C1 segment of cervical spinal cord (tissue), 14 donors: ENCODE measurements at places on chromosomes 12 and 14.
A peak's percentile ranks its signal among the peaks of the same experiment; 100 is the strongest.

DNA sequence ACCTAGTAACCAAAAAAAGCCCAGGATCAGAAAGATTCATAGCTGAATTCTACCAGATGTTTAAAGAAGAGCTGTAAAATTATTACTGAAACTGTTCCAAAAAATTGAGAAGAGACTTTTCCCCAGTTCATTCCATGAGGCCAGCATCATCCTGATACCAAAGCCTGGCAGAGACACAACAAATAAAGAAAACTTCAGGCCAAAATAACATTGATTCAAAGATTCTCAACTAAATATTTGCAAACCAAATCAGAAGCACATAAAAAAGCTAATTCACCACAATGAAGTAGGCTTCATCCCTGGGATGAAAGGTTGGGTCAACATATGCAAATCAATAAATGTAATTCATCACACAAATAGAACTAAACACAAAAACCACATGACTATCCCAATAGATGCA, 151.2 kb downstream of the PLCZ1 start:
- DNase-seq = no peak

DNA sequence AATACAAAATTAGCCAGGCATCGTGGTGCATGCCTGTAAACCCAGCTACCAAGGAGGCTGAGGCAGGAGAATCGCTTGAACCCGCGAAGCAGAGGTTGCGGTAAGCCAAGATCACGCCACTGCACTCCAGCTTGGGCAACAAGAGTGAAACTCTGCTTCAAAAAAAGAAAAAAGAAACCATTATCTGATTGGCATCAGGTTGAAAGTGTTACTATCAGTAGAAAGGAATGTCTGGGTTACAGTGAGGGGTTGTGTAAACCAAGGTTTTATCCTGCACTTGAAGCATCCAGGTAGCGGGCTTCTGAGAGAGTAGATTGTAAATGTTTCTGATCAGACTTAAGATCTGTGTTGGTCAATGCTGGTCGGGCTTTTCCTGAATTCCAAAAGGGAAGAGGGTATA, 14.1 kb upstream of the OXA1L start:
- no peak for DNase-seq

GRCh38 chr14:23523229-23524016, 28.1 kb downstream of the ZFHX2 start:
- no peak for DNase-seq

DNA sequence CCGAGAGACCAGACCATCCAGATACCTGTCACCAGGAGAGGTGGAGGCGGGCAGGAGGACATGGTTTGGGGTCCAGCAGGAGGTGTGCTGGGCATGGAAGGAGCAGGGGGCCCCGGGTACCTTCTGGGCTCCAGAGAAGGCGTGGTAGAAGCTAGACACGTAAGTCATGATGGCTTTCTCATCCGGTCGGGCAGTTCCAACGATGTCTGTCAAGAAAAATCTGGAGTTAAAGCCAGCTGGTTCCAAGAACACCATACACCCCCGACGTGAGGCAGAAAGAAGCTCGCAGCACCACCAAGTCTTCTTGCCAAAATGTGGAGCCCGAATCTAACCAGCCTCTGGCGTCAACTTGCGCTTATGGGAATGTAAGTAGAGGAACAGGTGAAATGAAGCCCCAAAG, 76.7 kb downstream of the ACTN1 start:
- DNase-seq = no peak

DNA sequence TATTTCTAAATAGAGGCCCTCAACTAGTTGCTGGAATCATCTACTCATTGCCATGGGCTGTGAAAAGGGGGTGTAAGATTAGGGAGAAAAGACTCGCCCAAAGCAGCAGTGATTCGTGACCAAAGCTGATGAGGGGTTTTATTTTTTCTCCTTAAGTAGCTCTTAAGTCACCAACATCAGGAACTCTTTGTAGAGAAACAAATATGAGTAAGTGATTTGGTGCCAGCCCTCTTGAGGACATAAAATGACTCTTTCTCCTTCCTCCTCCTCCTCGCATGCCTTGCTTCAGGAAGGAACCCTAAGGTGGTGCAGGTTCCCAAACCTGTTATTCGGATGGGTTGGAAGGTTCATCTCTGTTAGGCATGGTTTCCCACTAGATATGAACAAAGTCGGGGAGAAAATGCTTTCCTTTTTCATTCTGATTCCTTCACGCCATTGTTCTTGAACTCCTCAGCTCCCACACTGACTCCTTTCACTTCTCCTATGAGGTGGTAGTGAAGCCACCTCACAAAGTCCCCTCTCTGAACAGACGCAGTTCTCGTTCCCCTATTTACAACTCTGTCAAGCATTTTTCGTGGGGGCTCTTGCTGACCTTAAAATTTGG, 113.4 kb downstream of the ETV6 start:
- no peak for DNase-seq

GRCh38 chr12:102026728-102027127, 35.1 kb downstream of the WASHC3 start:
- no peak for DNase-seq

DNA sequence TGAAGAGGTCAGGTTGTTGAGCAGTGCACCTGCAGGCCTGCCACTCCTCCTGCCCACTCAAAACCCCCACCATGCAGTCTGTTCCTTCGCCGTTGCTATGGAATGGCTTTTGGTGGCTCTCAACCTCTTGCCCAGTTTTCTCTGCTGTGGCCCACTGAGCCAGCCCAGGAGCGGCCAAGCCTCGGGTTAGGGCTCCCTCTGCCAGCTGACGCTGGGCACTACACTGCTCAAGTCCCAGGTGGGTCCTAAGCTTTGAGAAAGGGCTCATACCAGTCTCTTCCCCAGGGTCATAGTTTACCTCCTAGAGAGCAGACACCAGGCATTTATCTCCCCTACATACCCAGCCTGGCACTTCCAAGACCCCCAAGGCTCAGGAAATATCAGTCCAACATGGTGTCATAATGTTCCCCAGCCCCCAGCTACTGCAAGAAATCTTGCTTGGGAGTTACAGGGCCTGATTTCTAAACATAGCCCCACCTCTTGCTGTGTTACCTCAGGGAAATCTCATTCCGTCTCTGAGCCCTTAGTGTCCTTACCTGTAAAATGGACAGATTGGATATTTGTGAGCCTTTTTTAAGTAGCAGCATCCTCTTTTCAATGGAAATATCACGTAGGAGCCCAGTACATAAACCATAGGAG, 59.4 kb downstream of the TSPAN11 start:
- DNase-seq = peak; percentile 14

GRCh38 chr12:115351514-115352077, 667.6 kb upstream of the TBX3 start:
- no peak for DNase-seq

DNA sequence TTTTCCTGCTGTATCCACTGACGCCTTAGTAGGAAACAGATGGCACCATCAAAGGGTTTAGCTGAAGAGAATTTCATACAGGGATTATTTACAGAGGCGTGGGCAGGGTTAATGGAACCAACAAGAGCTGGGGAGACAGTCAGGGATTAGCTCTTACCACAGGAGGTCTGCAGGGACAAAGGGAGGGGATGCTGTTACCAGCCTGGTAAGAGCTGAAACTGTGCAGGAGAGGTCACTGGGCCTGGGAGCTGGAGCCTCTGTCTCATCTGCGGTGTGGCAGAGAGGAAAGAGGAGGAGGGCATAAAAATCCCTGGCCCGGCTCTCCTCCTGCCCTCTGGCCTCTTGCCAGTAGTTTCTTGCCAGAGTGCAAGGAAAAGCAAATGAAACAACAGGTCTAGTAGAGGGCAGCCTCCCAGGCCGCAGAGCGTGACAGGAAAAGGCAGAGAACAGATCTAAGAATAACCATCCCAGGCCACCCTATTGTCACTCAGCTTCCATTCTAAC, 18.9 kb upstream of the POC1B start:
- DNase-seq = no peak

DNA sequence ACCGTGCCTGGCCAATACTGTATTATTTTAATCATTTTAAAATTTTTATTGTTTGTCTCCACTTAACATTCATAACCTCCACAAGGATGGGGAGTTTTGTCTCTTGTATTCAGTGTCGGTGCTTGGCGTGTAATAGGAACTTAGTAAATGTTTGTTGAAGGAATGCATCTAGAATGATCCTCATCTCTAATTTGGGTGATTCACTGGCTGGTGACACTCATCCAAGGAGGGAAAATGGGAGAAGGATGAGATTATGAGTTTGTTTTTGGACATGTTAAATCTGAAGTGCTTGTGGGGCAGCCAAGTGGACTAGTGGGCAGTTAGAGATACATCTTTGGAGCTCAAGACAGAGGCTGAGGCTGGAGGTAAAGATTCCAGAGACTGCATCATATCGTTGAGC, 5.1 kb downstream of the KLC1 start:
- no peak for DNase-seq

GRCh38 chr14:75222208-75222701, 45.8 kb upstream of the TMED10 start:
- peak; percentile 41 for DNase-seq

GRCh38 chr12:32322354-32322753, 77.0 kb upstream of the FGD4 start:
- no peak for DNase-seq

- no peak for DNase-seq
Observed at GRCh38 chr12:108483213-108484059, 31.6 kb upstream of the FICD start.
